ENCODE measurements at places on chromosomes 16 and 17.

- DNase-seq: no peak
Observed at GRCh38 chr17:38338053-38338452, 5.7 kb downstream of the GPR179 start.

- DNase-seq: no peak
Observed at GRCh38 chr16:48383877-48384519, 1.2 kb downstream of the SIAH1 start.

GRCh38 chr16:54657058-54657708 is 273.5 kb upstream of the IRX5 start:
- no peak for DNase-seq

DNA sequence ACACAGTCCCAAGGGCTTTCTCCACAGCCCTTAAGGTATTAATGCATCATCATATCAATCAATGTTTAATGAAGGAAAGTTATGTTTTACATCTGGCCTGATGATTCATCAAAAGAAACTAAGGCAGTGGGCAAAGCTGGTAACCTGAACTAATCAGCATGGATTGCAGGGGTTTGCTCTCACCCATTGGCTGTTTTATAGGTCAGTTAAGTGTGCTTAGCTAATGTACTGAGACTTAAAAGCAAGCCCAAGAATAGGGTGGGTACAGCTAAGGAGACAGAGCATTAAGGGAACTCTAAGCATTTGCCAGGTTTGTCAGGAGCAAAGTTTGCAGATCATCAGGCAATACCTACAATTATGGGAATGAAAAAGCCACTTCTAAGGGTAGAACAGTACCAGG is 1247.6 kb downstream of the CDH8 start:
- no peak for DNase-seq

DNA sequence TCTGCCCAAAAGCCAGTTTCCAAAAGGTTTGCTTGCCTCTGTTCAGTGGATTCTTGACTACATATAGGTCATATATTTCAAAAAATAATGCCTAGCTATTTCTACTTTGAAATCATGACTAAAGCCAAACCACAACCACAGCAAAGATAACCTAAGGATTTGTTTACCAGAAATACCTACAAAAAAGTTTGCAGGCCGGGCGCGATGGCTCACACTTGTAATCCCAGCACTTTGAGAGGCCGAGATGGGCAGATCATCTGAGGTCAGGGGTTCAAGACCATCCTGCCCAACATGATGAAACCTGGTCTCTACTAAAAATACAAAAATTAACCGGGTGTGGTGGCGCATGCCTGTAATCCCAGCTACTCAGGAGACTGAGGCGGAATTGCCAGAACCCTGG is 15.2 kb downstream of the CARHSP1 start:
- no peak for DNase-seq

GRCh38 chr17:36534840-36535668 is at the start of the genes MYO19 and PIGW:
MYO19 (minus strand) TSS chr17:36534868; CDS start chr17:36532538, 2,330 bp downstream.
PIGW (plus strand) TSS chr17:36534987; CDS start chr17:36537102, 2,115 bp downstream.
- DNase-seq: peak; percentile 85

GRCh38 chr17:33200587-33200986 is 92.5 kb downstream of the ASIC2 start:
- DNase-seq: no peak

- no peak for DNase-seq
Observed at GRCh38 chr17:60391471-60392041, 377 bp downstream of the USP32 start.

DNA sequence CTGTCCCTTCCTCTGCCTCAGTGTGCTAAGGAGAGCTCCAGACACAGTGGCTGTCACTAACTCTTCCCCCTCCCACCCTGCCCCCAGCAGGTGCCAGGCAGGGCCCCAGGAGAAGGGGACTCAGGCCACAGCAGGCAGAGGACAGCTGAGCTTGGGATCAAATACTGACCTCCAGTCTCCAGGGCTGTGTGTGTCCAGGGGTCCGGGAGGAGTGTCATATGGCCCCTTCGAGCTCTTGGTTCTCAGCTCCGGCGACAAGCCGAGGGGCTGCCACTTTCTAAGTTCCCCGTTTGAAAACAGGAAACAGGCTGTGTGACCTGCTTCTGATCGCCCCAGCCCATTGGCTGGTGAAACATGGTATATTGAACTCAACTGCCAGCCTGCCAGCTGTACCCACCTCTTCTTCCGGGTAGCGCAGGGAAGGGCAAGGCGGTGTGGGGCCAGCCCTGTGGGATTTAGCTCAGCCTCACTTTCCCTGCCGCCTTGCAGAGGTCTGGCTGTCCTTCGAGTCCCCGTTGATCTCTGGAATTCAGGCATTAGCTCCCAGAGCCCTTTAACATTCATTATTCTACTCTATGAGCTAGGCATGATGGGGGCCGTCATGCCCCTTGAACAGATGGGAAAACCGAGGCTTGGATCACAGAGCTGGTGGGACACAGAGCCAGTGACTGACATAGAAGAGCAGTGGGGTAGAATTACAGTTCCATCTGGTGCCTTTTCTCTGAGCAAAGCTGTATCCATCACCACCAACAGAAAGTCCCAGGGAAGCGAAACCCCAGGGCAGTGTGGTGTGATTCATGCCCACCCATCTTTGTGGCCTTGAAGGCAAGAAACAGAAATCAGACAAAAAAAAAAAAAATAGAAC is at the start of gene SNX20:
Gene SNX20, minus strand, starts transcription at position 292 of the 865 bp plus-strand sequence. CDS start 3,786 bp downstream, outside the sequence.
- no peak for DNase-seq

GRCh38 chr17:66431910-66432309 is 129.5 kb downstream of the PRKCA start:
- DNase-seq: peak; percentile 30

DNA sequence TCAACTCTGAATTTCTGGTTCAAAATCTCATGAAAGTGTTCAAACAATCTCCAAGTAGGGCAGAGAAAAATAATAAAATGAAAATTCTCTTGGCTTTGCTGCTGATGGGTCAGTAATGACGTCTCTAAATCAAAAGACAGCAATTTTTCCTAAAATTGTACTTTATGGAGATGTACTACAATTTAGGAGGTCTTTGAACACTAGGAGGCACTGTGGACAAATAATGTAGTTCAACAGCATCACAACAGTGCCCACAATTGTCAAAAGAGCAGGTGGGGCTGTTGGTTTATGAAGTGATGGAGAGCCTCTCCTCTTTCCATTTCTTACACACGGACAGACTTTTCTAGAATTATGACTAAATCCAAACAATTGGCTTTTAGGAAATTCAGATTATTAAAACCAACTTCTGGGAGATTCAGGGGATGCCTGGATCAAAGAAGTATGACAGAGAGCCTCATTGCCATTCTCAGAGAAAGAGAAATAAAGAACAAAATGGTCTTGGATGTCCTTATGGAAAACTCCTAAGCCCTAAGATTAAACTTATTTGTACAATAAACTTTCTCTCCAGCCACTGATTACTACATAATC is 23.8 kb downstream of the EZH1 start:
- DNase-seq: no peak

DNA sequence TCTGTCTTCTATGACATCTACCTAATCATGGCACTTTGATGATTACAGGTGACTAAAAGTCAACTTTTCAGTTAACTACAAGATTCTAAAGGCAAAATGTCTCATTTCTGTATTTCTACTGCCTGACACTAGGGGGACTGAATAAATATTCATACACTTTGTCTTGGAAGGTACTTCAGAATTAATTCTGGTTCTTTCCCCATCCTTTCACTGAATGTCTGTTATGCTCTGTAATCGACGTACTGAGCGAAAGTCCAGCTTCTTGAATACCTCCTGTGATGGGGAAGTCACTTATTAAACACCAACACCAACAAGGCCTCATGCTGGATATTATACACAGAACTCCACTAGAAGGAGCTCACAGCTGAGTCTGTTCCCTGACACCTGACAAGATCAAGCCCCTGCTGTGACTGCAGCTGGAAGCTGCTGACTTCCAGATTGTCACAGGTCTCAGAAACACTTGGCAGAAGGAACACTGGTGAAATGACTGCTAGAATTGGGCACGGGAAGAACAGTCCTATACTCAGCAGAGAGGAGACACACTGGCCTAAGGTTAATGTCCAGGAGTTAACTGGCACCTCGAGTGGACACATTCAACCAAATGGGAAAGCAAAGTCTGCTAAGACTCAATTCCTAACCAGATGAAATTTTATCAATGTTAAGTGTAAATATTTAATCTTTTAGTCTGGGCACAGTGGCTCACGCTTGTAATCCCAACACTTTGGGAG is 31.9 kb downstream of the CMC2 start:
- DNase-seq: no peak

DNA sequence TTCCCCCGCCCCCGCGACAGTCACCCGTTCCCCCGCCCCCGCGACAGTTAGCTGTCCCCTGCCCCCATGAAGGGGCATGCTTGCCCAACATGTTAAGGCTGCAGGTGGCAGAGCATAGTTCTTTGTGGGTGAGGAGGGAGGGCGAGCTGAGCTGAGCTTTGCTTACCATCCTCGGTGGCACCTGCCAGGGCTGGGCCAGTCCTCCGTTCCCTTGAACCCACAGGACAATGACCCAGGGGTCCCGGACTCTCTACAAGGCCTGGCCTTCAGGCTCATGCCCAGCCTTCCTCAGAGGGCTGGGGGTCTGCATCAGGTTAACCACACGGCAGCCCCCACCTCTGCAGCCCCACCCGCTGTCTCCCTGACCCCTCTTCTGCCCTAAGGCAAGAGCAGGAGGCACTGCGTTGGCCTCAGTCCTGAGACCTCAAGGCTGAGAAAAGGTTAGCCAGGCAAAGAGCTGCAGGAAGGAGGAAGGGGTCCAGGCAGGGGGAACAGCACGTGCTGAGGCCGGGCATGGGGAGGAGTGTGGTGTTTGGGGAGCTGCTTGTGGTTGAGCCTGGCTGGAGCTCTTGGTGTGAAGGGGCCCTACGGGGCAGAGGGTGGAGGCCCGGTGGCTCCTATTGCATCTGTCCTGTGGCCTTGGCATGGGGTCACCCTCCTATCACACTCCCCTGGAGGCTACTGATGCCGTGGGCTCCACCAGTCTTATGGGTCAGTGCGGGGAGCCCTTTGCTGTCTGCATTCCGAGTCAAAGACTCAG is 11.4 kb upstream of the DOC2B start:
- DNase-seq: no peak

- no peak for DNase-seq
Observed at GRCh38 chr17:49647256-49647585, 30.7 kb downstream of the SPOP start.

GRCh38 chr17:4072487-4073157 is 70.2 kb downstream of the ZZEF1 start:
- no peak for DNase-seq

DNA sequence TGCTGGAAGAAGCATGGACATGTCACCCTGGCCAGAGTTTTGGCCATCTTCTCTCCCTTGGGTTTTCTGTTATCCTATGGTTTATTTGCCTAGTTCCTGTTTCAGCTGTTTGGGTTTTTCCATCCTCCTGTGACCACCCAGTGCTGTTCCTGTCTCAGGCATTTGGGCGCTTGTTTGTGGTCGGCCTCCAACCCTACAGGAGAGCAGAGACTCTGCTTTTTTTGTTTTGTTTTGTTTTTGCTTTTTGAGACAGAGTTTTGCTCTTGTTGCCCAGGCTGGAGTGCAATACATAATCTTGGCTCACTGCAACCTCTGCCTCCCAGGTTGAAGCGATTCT is 3.3 kb upstream of the ZC3H7A start:
- no peak for DNase-seq

DNA sequence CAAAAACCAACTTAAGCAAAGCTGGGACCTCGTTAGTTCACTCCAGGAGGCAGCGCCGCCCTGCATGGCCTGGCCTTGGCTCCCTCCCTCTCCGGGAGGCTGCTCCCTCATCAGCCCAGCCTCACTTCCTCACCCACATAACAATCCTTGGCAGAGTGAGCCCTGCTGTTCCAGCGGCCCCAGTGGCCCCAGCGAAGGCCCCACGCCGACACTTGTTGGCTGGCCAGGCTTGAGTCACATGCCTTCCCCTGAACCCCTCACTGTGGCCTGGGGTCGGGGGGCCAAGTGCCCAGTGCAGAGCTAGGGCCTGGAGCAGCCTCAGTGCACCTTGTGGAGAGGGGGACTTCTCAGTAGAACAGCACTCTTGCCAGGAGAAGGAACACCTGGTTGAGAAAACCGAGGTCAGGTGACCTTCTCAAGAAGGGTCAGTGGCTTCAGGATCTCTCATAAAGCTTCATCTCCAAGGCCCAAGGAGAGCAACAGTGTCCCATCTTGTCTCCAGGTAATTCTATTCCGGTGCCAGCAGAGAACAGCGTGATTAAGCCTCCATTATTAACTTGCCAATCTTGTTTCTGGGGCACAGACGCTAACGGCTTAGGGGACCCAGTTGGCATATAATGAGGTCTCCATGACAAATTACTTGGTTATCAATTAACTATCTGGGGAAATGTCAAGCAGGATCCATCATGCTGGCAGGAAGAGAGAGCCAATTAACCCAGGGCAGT is 26.8 kb downstream of the ENDOV start:
- no peak for DNase-seq

DNA sequence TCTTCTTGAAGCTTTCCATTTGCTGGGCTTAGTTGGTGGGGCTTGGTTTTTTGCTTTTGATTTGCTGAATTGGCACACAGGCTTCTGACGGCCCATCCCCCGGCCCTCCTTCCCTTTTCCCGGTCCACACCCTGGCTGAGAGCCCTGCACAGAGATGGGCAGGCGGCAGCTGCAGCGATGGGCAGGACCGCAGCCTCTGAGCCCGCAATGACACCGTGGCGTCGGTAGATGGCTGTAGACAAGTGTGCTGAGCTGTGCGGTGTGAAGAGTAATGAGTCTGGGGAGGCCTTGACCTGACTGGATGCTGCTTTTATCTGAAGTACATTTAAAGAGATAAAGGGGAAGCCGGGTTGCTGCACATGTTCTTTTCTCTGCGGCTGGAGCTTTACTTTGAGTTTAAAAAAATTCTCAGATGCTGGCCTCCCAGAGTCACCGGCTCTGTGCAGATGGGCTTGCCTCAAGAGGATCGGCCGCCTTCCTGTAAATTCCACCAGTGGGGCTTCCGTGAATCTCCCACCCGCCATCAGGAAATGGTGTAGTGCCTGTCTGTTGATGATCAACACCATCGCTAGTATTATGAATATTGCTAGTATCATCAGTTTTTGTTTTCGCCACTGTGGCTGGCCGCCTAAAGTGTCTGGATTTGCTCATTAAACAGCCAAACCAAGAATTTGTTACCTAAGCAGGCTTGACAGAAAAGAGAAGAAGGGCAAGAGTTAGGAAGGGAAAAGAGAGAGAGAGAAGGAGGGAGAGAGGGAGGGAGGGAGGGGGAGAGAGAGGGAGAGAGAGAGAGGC is 245.6 kb upstream of the RBFOX1 start:
- peak; percentile 61 for DNase-seq

DNA sequence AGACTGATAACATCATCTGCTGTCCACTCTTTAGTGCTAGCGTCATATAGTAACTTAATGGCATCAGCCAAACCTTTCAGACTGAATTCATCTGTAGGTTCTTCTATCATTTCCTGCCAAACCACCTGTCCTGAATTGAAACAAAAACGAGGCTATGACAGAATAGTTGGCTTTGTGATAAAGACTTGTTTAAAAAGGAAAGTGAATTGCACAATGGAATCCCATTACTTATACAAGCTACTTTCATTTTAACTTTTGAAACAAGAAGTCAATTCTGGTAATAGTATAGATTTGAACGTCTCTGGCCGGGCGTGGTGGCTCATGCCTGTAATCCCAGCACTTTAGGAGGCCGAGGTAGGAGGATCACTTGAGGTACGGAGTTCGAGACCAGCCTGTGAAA is 18.2 kb downstream of the LASP1NB start:
- no peak for DNase-seq

- no peak for DNase-seq
Observed at GRCh38 chr16:12515346-12515745, 288.3 kb downstream of the CPPED1 start.
